Effector memory CD8-positive, alpha-beta T cell (primary cell): ENCODE measurements at places on chromosomes 6 and 20.

DNA sequence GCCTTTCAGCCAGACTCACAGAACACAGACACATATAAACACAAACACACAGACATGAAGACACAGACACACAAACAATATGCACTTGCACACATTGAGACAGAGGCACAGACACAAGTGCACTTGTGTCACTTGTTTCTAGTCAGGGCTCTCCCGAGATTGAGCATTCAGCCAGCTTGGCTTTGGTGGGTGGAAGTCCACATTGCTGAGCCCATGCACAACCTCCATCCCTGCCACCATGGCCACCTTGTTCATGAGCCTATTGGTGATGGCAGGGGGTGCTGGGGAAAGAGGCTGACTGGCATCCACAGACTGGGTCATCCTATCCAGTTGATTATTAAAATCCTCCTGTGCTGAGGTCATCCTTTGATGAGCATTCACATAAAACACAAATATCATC is 11.5 kb upstream of the CST7 start:
- DNase-seq: no peak

DNA sequence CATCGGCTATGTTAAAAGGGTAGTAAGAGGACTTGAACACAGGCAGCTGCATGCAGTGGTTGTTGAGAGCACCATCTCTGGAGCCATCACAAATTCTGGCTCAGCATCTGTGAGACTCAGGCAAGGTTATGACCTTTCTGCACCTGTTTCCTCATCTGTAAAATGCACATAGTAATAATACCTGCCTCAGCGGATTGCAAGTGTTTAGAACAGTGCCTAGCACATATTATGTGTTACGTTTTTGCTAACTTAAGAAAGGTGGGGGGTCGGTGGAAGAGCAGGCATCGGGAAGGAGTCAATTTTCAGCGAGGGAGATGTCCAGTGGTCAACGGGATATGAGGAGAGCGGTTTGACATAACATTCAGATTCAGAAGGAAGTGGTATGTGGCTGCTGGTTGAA is 2.9 kb downstream of the LY6G5C start:
- DNase-seq: no peak

DNA sequence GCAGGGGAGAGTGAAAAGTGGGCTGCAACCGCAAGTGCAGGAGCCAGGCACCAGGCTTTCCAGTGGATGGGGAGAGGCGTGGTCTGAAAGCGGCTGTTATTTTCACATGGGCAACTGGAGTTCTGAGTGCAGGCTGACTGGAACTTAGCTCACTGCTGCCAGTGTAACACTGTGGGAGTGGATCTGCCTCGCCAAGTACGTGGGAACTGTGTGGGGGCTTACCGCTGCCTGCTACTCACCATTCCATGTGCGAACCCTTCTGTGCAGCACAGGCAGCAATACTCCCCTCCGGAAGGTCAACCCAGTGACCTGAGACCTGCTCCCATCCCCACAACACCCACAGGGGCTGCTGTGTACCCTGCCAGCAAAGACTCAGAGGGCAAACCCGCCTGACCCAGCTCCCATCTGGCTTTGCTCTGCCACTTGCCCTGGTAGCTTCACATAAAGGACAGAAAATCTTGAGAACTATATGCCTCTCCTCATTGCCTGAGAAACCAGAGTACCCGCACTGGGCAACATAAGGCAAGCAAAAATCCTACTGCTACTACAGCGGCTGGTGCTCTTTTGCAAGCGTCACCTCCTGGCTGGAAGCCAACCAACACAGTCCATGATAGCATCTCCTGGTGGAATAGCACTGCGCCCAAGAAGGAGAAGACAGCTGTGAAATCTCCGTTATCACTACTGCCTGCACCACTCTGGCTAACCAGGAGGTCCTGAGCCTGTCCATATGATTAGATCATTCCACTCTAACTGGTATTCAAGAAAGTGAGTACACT is 54.4 kb upstream of the SIRPG start:
- DNase-seq: no peak

DNA sequence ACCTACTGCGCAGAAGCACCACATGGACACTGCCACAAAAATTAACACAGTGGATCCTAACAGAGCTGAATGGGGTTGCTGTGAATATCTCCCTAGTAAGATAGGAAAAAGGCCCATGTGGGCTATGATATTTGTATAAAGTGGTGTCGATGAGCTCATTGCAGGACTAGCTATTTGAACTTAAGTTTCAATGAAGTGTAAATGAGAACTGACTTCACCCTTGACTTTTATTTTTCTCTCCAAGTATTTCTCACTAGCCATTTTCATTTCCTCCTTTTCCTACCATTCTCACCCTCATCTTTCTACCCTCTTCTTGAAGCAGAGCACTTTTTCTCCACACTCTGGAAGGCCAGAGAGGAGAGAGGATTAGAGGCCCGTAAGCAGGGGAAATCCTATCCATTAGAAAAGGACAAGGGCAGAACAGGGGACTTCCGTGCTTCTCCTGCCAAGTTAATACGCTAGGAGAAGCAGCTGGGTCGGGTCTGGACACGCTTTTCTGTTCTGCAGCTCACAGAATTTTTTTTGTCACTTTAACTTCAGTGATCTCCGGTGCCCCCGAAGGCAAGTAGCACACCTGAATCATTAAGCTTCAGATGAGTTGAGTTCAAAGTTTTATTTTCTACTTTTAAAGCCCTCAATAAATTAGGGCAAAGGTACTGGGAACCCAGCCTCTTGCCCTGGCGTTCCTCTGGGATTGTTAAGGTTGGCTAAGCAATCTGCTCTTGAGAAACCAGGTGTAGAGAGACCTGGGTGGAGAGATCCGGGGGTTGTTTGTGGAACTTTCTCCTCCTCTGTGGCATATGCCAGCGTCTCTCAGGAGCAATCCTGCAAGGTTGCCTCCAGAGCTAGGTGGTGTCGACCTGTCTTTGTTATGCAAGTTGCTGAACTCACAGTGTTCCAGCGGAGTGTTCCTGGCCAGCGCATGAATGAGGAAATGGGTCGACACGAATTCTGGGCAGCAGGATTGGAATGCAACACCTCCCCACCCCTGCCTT is 56.2 kb upstream of the ARID1B start:
- no peak for DNase-seq

- no peak for DNase-seq
Measured at GRCh38 chr6:27031302-27031701, 216.2 kb upstream of the PRSS16 start.

GRCh38 chr6:11754625-11755271 is 23.9 kb downstream of the ADTRP start:
- no peak for DNase-seq

DNA sequence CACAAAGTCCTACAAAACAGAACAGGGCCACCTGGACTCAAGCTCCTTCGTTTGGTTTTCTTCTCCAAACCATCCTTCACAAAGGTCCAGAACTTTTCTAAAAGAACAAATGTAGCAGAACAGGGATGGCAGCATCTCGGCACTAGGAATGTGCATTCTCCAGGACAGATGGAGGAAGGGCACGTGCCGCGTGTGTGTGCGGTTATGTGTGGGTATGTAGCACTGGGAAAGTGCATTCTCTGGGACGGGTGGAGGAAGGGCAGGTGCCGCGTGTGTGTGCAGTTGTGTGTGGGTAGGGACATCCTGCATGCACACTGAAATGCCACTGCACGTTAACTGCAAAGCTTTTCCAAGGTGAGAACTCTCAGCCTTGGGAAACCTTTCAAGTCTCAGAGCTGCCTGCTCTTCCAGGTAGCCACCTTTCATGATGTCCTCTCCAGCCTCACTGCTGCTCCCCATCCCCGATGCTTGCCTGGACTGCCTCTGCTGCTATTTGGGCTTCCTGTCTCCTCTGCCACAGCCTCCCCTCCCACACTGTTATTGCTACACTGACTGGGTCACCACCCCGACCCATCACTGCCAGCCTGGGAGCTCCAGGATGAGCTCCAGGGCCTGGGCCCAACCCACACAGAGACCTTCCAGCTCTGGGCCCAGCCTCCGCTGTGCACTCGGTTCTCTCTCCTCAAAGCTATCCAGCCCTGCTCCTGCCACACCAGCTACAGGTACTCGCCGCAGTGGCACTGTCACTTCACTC is 47.6 kb downstream of the EZR start:
- no peak for DNase-seq

- no peak for DNase-seq
Measured at GRCh38 chr6:133551436-133551835, 310.3 kb downstream of the EYA4 start.

DNA sequence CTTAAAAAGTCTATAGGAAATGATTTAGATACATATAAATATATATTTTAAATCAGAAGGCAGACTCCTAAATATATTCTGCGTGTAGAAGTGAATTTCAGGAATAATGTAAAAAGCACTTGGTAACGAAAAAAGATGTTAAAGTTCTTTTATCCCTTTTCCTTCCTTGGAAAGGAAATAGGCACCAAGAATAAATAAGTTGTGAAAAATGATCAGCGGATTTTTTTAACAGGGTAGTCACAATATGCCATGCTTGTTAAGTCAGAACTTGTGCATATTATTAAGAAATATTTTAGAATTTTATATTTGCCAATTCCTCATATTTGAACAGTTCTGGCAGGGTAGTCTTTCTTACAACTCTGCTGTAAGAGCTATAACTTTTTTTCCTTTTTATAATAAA is 173.8 kb downstream of the CD83 start:
- no peak for DNase-seq
